Fibroblast of skin of left biceps (primary cell): ENCODE measurements at places on chromosomes 7 and 10.

- no peak for DNase-seq
These were observed 448 bp upstream of the PTER start for GRCh38 chr10:16436367-16436757.

GRCh38 chr10:91415816-91416215 lies 5.7 kb downstream of the HECTD2 start:
- no peak for DNase-seq

DNA sequence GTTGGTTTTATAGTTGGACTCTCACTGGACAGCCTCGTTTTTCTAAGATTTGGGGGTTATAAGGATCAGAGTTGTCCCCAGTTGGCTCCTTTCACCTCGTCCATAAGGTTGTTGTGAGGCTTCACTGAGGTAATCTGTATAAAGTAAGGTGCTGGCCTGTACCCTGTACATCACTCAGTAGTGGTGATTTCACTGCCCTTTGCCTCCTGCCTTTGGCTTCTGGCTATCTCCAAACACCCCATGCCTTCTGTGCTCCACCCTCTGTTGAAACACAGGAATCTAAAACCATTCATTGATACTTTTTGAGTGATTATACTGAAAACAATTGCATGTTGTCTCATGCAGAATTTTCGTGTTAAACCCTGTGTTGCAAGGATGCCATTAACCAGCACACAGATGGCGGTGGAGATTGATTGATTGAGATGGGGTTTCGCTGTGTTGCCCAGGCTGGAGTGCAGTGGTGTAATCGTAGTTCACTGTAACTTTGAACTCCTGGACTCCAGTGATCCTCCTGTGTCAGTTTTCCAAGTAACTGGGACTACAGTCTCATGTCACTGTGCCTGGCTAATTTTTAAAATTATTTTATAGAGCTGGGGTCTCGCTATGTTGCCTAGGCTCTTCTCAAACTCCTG lies 55.0 kb downstream of the KAT6B start:
- no peak for DNase-seq

GRCh38 chr10:34423673-34424625 lies 391.1 kb downstream of the PARD3 start:
- DNase-seq, result no peak

DNA sequence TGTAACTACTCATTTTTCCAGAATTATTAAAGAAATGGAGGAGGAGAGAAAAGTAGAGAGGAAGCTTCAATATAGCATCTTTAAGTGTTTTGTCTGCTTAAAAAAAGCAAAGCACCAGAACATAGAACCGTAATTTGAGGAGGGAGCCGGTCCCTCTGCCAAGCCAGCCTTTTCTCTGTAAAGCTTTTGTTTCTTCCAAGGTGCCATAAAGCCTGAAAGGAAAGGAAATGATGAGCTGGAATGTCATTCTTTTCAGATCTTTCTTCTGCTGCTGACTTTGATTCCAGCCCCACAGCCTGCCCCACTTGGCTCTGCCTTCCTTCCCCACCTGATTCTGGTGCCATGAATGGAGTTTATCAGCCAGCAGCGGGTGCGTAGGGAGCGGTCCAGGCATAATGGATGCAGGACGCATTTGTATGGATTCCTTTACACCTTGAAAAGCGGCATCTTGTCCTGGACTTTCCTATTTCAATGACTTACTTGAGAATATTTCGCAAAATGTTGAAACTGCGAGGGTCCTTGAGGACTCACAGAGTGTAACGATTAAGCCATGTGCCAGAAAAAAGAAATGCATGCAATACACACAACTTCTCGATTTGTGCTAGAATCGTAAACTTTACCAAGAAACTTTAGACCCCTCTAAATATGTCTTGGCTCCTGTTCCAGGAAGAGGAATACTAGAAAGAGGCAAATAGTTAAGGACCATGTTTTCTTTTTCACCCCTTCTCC lies 569.5 kb upstream of the MGMT start:
- no peak for DNase-seq

DNA sequence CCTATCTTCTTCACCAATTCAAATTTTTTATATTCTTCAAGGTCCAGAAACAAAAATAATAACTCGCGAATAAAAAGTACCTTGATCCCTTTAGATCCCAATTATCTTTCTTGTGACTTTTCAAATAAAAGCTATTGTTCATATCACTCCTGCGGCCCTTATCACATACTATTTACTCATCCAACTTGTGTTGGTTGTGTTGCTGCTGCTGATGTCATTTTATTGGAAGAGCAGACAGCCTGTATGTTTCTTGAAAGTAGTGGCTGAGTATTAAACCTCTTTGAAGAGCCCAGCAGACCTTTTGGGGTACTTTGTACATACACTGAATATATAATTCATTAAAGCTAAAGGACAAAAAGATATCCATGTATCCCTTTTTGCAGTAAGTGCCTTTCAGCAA lies 231.7 kb downstream of the CTNNA3 start:
- no peak for DNase-seq

- DNase-seq, result no peak
These were observed 65.0 kb upstream of the TRIM8 start for GRCh38 chr10:102579328-102579727.

DNA sequence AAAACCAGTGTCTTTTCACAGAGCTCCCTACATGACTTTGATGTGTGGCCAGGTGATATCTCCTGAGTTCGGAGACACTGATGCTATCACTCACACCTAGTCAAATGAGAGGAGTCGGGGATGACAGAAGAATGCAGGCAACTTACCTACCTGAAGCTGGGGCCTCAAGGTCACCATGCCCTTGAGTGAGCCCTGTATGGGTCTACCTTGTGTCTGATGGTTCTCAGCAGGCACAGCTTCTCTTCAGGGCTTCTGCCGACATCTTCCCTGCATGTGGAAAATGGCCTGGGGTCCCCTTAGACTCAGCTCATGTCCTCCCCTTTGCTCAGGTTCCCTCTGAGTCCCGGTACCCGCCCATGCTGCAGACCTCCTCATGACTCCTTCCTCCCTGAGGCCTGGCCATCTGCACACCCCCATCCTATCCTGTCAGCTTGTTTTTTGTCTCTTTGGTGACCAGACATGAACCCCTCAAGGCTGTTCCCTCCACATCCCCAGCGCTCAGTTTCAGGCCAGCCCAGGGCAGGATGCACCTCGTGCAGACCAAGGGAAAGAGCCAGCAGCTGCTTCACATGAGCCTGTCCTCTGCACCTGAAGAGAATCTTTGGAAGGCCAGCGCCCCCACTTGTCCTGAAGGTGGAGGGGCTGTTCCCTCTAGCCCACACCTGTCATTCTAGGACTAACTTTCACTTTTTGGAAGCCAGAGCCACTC lies 74.6 kb upstream of the GDF10 start:
- no peak for DNase-seq

DNA sequence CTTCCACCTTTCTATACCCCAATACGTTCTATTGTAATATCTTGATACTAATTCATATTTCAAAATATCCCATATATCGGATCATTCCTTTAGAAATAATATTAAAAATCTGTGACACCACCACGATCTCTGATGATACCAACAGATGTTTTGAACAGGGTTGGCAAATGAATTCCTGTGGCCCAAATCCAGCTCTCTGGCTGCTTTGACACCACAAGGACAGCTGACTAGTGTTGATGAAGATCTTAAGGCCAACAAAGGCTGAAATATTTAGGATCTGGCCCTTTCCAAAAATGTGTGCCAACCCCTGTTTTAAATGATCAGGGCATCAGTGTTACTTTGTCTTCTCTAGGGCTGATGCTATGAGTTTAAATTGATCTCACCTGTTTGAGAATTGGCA lies 380.7 kb upstream of the PFKP start:
- no peak for DNase-seq

- no peak for DNase-seq
These were observed 2.8 kb downstream of the COPS6 start for GRCh38 chr7:100091411-100092181.

DNA sequence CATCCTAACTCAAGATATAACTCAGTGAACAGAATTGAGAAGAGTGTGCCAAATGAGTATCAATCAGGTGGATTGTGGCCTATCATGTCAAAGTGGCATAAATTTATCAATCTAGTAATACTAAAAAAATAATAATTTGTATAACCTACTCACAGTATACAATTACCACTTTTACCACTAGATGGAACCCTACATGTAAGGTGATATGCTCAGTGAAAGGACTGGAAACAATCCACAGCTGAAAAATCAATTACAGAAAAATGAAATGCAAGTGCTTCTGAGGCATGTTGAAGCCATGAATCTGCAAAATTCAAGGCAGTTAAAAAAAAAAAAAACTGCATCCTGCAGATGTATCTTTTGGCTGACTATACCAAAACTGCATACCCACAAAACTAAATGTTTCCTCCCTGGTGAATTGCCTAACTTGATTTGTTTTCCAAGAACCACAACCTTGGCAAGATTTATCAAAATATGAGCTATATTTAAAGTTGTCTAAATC lies 13.9 kb downstream of the ARHGAP19 start:
- DNase-seq, result peak; percentile 93

DNA sequence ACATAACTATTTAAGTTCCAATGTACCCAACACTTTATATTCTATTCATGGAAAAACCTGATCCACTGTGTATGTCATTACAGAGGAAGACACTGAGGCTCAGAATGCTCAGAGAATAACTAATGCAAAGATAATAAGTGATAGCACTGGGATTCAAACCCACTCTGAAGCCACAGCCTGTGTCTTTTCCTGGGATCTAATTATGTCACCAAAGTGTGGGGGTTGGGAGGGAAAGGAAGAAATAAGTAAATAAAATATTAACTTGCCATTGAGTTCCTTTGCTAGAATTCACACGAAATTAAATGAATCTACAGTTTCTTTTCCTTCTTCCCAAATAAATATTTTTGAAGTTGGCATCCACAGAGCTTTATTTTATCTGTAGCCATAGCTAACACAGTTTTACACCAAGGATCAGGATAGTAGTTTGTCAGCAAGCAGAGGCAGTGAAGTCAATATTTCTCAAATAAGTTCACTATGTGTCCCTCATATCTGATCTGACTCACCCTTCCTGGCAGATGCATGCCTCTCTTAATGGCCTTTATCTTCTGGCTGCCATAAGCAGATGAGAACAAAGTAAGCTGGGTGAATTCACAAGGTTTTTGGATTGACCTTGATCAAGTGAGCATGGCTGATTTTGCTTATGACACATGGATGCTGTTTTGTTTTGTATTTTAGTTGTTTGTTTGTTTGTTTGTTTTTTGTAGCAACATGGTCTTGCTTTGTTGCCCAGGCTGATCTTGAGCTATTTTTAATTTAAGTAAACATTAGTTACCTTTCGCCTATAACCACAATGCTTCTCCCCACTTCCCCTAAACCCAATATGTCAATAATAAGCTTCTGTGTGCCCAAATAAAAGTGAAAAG lies 6.3 kb downstream of the RAPGEF5 start:
- DNase-seq, result no peak

- no peak for DNase-seq
These were observed 13.2 kb downstream of the LDB1 start for GRCh38 chr10:102106998-102107397.

DNA sequence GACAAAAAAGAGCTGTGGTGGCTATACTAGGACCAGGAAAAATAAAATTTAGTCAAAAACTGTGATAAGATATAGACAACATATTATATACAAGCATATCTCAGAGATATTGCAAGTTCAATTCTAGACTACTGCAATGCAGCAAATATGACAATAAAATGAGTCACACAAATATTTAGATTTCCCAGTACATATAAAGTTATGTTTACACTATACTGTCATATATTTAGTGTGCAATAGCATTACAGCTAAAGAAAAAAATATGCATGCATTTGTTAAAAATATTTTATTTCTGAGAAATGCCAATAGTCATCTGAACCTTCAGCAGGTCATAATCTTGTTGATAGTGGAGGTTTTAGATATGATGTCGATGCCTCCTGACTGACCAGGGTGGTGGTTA lies 72.1 kb downstream of the AKR1C4 start:
- no peak for DNase-seq

- DNase-seq, result no peak
These were observed 90.7 kb downstream of the PARP12 start for GRCh38 chr7:139972029-139972428.

DNA sequence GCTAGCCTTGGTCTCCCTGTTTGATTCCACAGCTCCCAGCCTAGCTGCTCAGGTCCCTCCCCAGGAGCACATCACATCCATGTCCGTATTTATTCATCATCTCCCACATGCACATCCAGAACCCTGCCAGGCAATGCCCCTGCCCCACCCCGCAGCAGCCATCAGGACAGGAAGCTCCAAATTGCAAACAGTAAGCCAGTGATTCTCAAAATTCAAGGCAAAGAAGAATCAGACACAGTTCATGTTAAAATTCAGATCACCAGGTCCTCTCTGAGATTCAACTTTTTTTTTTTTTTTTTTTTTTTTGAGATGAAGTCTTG lies 17.7 kb downstream of the LRRC20 start:
- DNase-seq, result no peak
